ENCODE measurements at places on chromosomes 7 and 10.

DNA sequence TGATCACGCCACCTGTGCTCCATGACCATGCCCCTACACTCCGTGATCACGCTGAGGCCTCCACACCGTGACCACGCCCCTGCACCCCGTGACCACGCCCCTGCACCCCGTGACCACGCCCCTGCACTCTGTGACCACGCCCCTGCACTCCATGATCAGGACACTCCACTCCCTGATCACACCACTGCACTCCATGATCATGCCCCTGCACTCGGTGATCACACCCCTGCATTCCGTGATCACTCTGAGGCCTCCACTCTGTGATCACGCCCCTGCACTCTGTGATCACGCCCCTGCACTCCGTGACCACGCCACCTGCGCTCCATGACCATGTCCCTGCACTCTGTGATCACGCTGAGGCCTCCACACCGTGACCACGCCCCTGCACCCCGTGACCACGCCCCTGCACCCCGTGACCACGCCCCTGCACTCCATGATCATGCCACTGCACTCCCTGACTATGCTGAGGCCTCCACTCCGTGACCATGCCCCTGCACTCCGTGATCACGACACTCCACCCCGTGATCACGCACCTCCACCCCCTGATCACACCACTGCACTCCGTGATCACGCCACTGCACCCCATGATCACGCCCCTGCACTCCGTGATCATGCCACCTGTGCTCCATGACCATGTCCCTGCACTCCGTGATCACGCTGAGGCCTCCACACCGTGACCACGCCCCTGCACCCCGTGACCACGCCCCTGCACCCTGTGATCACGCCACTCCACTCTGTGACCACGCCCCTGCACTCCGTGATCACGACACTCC lies 27.7 kb downstream of the STK32C start:
- DNase-seq: no peak

GRCh38 chr7:92769844-92770243 lies 66.5 kb downstream of the CDK6 start:
- no peak for DNase-seq

GRCh38 chr10:90306187-90306586 lies 551.7 kb downstream of the HTR7 start:
- no peak for DNase-seq

DNA sequence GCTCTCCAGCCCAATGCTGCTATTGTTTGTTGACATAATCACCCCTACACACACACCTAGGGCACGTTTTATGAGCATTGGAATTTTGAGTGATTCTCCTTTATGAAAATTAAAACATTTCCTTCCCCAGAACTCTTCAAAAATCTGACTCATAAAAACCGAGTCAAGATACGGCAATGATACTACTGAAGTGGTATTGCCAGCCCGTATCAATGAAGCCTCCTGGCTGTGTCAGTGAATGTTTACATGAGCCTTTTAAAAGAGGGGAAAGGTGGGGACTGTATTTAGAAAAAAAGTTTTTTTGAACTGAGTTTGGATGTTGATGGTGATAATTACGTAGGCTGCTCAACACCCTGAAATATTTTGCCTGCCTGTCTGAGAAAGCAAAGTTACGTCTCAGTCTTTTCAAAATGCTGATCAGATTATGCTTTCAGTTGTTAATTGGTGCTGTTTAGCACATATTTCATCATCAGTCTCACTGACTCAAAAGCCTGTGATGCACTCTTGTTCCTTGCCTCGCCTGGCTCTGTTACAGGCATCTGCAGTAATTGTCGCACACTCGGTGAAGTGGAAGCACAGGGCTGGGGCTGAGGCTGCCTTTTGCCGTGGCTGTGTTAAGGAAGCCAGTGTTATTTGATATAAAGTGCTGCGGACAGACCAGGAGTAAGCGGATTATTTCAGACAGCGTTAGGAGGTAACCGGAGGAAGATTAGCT lies 157.4 kb upstream of the TCF7L2 start:
- DNase-seq: no peak

- DNase-seq: no peak
Measured at GRCh38 chr10:76085817-76086167, 654.4 kb downstream of the LRMDA start.

DNA sequence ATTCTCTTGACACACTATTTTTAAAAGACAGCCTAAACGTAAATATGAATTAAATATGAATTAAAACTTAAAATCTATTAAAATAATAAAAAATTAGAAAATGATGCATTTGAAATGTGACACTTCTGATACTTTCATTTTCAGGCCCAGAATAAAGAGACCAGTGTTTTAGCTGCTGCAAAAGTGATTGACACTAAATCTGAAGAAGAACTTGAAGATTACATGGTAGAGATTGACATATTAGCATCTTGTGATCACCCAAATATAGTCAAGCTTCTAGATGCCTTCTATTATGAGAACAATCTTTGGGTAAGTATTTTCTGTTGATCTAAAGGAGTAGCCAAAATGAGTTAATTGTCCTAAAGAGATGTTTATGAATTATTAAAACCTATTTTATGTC lies 23.6 kb downstream of the SLK start:
- DNase-seq: no peak

DNA sequence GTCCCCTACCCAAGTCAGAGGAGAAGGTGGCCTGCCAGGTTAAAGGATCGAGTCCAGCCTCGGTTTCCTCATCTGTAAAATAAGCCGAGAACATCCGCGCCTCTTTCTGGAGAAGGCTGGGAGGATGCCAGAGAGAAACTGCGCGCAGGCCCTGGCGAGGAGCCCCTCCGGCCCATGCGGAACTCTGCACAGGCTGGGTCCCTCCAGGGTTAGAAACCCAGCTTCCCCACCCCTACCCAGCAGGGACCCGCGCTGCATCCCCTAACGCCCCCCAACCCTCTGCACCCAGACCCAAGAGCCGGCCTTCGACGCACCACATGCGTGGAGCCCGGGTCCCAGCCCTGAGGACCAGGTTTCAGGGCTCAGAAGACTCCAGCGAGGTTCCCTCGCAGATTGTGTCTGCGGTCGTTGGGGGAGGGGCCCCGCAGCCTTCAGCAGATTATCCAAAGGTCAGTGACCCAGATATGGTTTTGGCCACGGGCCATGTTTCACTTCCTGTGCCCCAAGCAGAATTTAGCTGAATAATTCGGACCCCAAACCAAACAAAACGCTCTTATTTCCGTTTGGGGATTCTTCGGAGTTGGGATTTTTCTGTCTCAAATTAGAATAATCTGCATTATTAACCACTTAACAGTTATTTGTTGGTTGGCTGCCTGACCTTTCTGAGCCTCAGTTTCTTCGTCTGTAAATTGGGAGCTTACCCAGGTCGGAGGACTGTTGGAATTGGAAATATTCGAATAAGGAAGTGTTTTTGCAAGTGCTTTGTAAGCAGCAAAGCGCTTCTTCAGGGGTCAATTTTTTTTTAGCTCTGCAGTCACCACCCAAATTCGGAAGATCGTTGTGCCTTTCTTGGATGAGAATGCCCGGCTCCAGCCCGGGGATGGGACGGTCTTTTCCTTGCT lies 167.7 kb downstream of the UBE2H start:
- no peak for DNase-seq

- DNase-seq: no peak
Measured at GRCh38 chr7:132183781-132184380, 392.4 kb downstream of the PLXNA4 start.

DNA sequence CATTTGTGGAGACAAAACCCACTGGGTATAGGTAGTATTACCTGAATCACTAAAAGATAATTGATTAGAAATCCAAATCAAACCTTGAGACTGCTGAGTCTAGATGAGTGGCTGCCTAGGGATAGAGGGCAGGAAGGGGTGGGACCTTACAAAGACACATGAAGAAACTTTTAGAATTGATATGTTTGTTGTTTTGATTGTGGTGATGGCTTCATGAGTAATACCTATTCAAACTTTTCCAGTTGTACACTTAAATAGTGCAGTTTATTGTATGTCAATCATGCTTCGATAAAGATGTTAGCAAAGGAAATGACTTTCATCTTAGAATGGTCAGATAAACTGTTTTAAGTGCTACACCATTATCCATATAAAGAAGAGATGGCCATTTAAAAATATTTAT lies 188.7 kb upstream of the KAT6B start:
- no peak for DNase-seq

DNA sequence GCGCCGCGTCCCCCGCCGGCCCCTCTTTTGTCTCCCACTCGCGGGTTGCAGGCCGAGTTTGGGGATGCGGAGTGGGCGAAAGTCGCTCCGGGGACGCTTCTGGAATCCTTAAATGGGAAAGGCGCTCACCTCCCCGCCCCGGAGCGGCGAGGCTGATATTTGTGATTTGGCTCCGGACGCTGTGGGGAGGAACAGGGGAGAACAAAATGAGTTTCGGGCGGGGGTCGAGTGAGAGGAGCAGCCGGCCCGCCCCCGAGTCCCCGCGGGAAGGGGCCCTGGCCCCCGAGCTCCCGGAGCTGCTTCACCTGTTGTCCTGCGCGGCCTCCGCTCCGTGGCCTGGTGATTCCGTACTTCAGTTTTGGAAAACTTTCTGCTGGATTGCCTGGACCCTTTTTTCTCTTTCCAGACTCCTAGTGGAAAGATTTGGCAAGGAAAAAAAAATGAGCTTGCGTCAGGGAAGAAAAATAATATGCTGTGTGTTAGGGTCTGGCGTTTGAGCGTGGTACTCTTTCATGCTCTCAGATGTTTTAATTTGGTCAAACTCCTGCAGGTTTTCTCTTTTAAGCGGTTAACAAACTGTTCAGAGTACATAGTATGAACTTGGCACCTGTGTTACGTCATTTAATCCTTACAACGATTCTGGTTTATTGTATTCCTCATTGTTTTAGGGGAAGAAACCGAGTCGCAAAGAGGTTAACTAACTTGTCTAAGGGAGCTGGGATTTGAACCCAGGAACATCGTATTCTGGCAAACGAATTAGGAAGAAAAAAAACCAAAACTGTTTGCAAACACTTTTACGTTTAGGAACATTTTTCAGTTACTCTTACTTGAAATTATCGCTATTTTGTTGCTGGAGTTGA lies 924 bp downstream of the BMPR1A start:
- DNase-seq: no peak

- no peak for DNase-seq
Measured at GRCh38 chr10:19772972-19773371, 43.3 kb upstream of the PLXDC2 start.

- DNase-seq: no peak
Measured at GRCh38 chr10:130729876-130730275, 581.6 kb downstream of the TCERG1L start.

GRCh38 chr7:3588341-3588740 lies 287.3 kb downstream of the SDK1 start:
- no peak for DNase-seq

- no peak for DNase-seq
Measured at GRCh38 chr10:93462881-93463280, 19.3 kb downstream of the MYOF start.

DNA sequence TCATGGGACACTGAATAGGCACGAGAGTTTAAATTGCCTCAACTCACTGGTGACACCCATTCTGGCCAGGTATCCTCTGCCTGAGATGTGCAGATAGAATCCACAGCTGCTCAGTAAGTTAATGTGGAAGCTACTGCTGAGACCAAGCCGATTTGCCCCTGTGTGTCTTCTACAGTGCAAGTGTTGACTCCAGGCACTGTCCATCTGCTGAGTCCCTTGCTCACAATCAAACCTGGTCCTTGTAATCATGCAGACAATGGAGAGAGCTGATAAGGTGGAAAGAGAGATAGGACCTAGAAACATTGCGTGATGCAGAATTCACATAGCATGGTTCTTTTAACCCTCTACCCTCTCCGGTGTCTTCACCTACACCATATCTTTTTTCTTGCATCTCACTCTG lies 101.4 kb downstream of the ITGB8 start:
- no peak for DNase-seq

GRCh38 chr10:86261941-86262687 lies 104.5 kb downstream of the GRID1 start:
- no peak for DNase-seq

DNA sequence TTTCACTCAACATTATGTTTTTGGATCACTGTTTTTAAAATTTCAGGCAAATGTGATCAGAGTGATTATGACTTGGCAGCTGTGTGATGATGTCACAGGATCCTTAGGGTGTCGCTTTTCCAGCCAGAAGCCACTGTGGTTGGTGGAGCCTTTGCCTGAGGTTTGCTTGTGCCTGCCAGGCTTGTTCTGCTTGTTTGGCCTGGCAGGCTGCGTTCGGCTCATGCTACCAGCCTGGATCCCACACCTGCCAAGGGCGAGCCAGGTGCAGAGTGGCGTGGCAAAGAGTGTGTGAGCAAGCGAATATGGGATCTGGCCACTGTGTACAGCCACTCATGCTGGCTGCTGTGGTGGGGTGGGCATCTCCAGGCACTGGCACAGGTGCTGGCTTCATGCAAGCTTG lies 55.7 kb downstream of the ADK start:
- no peak for DNase-seq

DNA sequence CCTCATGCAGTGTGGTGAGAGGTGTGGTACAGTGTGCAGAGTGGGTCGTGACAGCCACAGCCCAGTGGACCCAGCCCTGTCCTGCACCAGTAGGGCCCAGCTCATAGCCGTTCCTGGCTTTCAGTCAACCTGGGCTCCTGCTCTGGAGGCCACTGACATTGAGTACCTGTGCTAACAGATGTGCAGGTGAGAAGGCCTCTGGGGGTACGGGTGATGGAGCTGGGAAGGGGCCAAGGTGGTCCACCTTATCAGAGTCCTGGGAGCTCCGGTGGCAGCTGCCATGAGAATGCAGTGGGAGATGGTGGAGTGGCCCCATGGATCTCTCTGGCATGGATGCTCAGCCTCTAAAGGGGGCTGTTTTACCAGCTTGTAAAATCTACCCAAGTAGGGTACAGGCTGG lies 6.1 kb upstream of the TBRG4 start:
- no peak for DNase-seq

GRCh38 chr10:5970066-5970465 lies 7.3 kb downstream of the IL15RA start:
- no peak for DNase-seq

DNA sequence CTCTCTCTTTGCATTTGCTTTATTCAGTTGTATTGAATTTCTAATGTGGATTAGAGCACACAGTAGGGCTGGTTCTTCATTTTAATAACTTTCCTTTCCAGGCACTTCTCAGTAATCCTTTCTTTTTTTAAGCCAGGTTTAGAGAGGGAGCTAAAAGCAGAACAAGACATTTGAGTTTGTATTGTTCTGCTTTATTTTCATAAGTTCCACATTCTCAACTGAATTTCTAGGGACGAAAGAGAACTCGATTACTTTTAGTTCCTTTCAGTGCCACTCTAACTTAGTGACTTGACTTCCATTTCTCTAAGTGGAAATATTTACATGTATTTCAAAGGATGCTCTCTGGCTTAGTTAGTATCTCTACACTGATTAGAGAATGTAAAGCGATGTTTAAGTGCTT lies 145.6 kb downstream of the EXOC4 start:
- DNase-seq: no peak

All from activated naive CD4-positive, alpha-beta T cell (primary cell).